ENCODE measurements at places on chromosomes 4 and X.

- DNase-seq = peak; percentile 73
Observed at GRCh38 chr4:119041951-119042560, 93.6 kb upstream of the MYOZ2 start.

DNA sequence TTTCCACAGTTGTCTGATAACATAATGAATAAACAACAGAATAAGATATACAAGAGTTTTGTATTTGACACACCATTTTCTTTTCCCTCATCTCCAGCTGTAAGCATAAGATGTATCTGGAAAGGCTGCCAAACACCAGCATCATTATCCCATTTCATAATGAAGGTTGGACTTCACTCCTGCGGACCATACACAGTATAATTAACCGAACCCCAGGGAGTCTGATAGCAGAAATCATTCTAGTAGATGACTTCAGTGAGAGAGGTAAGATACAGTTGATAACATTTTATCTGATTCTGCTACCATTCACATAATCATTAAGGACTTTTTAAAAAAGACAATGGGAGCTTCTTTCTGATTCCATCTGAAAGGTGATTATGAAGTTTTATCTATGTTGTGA is 535.2 kb downstream of the GALNTL6 start:
- no peak for DNase-seq

DNA sequence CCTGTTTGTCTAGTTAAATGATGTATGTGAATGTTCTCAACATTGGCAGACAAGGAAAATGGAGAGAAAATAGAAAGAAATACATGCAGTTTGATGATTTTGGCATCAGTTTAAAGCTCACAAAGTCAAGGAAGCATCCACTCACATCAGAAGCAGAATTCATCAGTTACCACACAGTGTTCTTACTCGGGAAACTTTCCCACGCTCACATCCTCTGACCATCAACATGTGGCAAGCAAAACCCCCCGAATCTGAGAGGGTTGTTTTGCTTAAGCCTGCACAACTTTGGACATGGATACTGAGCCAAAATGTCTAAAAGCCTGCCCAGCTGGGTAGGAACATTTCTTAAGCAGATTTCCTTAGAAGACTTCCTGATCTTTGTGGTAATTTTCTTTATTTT is 407.6 kb downstream of the ANKRD50 start:
- DNase-seq = no peak

GRCh38 chr4:16129336-16129735 is 45.5 kb upstream of the PROM1 start:
- DNase-seq = no peak

DNA sequence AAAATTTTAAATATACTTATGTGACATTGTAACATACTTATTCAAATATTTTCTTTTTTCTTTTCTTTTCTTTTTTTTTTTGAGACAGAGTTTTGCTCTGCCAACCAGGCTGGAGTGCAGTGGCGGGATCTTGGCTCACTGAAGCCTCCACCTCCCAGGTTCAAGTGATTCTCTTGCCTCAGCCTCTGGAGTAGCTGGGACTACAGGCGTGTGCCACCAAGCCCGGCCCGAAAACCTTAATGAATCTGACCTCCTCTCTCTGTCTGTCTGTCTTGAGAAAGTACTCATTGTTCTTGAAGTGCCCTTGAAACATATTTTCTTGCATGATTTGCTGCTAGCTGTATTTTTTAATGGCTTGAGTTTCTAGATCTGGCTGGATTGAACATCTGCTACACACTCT is 136.8 kb downstream of the ANAPC4 start:
- no peak for DNase-seq

- DNase-seq = no peak
Observed at GRCh38 chrX:70171624-70172023, 5.7 kb upstream of the DGAT2L6 start.

DNA sequence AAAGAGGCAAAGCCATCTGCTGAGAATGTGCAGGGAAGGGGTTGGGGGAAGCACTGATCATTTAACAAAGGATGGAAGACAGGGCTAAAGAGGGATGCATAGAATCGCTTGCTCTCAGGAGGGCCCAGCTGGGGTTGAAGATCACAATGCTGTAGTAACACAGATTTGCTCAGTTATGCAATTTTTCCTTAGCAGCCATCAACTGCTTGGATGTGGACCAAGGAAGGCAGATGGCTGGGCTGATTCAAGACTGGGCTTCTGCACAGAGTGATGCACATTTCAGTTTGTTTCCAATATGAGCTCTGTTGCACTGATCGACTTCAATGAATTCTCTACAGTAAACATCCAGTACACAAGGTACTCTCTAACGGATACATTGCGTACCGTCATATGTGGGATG is 127.8 kb upstream of the TBL1X start:
- no peak for DNase-seq

- peak; percentile 89 for DNase-seq
Observed at GRCh38 chrX:13092455-13092941, 48.1 kb upstream of the FAM9C start.

DNA sequence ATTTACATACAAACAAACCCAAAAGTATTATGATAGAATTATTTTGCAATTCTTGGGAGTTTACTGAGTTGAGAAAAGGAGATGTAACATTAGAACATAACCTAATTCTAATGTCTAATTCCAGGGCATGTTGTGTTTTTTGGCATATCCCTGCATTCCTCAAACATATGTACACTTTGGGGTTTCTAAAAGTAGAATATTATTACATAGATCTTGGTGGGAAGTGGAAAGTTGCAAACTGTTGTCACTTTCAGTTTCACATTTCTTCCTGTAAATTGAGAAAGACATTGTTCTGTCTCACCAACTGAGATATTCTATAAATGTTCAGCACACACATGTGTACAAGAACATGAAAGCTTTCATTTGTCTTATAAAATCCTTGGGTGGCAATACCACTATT is 24.4 kb upstream of the GBA3 start:
- no peak for DNase-seq

DNA sequence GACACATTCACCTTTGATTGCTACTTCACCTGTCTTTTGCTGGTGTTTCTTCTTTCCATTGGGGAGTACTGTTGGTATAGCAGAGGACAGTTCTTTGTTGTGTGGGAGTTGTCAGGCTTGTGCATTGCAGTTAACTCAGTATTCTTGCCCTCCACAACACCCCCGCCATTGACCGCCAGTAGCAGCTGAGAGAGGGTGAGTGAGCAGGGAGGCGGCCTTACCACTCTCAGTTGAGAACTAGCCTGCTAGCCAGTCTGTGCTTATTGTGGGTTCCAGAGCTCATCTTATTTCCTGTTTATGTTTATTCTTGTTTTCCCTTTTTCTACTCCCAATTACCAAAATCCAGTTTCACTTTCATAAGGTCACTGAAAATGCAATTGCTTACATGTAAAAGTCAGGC is 52.2 kb downstream of the STIM2 start:
- peak; percentile 28 for DNase-seq

DNA sequence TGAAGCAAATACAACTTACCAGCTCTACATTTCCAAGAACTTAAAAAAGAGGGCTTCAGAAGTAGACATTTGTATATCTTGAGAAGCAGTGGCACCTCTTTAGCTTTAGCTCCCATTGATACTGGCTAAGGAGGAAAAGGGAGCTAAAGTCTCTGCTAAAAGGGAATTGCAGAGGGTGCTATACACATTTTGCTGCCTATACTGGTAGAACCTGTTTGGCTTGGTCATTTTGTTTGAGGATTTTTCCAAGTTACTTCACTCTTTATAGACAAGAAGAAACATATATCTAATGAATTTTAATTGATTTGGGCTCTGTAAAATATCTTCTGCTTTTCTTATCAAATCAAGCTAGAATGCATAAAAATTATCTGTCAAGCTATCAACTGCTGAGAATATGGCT is 11.8 kb downstream of the PAPSS1 start:
- DNase-seq = no peak

DNA sequence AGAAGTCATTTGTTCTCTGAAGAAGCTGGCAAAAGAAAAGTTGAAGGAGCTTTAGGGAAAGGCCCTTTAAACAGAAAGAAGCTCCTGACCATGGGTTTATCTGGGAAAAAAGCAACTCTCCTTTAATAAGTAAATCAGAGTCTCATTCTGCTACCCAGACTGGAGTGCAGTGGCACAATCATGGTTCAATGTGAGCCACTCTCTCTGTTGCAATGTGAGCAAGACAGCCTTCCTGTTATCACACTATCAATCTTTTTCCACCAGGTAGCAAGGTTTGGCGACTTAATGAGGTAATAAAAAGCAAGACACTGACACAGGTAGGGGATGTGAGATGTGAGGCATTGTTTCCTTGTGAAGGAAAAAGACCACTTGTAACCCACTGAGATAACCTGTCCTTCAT is 111.3 kb downstream of the SYNPO2 start:
- no peak for DNase-seq

DNA sequence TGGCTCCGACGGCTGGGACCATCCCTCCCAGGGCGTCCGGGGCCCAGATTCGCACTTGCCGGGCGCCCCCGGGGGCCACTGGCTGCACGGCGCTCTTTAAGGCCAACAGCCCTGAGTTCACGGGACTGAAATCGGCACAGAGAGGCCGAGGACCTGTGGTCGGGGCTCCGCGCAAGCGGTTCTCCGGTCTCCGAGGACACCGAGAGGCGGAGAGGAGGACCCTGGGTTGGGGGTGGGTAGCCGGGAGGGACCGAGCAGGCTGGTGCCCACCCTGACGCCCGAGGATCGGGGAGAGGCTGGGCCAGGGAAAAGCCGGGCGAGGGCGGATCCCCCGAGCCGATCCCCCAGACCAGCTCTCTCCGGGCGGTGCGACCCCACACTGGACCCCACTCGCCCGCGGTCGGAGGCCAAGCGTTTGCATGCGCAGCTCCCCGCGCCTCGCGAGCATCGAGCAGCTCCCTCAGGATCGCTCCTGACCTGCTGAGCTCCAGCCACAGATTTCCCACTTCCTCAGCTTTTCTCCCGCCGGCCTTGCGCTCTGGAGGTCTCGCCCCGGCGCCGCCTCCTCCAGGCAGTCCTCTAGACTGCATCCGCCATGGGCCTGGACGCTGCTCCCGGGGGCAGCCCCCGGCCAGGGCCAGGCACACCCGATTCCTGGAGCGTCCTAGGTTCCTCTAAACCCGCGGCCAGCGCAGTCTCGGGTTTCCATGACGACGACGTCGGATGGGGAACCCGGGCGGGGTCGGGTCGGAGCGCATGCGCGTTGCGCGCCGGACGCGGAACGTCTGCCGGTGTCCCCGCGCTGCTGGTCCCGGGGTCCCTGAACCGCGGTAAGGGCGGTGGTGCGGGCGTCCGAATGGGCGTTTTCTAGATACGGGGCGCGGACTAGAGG is 17.6 kb upstream of the NAT8L start:
- DNase-seq = peak; percentile 88

DNA sequence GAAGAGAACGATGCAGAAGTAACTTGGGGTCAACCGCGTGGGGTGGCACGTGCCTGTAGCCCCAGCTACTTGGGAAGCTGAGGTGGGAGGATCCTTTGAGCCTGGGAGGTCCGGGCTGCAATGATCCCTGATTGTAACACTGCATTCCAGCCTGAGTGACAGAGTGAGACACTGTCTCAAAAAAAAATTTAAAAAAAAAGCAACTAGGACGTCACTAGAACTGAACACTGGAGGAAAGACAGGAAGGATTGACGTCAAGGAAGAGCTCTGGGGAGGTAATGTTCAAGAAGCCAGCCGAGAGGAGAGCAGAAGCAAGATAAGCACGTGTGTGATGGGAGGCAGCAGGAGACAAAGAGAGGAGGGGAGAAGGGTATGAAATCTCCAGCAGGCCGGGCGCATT is 28.7 kb downstream of the S100G start:
- no peak for DNase-seq

GRCh38 chr4:137668885-137669545 is 136.7 kb upstream of the PCDH18 start:
- no peak for DNase-seq

DNA sequence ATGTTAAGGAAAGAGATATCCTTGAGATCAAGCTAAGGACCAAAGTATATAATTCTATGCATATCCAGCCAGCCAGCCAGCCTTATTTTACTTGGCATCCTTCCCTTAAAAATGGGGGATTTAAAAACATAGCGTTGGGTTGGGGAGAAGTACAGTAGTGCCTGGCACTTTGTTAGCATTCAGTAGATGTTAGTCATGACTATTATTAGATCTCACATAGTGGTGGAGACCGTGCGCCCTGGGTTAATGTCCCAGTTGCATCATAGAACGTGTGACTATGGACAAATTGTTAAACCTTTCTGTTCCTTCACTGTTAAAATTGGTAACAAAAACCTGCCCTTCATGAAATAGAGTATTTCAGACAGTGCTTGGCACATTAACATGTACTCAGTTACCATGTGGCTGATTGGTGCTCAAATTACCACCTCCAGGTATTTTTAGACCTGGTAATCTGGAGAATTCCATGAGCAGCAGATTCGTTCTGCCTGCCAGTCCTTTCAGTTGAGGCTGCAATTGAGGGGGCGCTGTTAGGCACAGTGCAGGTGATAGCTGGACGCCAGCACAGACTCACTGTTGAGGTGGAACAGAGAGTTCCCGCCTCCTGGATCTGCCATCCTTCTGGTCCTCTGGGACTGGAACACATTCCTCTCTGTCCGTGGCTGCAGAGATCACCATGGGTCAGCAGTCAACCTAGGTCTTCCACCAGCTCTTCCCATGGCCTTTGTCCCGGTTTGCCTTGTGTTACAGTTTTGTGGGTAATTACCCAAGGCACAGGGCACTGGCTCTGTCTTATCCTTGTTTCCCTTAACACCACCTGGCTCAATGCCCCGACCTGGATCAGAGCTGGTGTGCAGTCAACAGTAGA is 31.7 kb downstream of the RBBP7 start:
- no peak for DNase-seq

- no peak for DNase-seq
Observed at GRCh38 chrX:111490688-111491087, 20.8 kb upstream of the SERTM2 start.

DNA sequence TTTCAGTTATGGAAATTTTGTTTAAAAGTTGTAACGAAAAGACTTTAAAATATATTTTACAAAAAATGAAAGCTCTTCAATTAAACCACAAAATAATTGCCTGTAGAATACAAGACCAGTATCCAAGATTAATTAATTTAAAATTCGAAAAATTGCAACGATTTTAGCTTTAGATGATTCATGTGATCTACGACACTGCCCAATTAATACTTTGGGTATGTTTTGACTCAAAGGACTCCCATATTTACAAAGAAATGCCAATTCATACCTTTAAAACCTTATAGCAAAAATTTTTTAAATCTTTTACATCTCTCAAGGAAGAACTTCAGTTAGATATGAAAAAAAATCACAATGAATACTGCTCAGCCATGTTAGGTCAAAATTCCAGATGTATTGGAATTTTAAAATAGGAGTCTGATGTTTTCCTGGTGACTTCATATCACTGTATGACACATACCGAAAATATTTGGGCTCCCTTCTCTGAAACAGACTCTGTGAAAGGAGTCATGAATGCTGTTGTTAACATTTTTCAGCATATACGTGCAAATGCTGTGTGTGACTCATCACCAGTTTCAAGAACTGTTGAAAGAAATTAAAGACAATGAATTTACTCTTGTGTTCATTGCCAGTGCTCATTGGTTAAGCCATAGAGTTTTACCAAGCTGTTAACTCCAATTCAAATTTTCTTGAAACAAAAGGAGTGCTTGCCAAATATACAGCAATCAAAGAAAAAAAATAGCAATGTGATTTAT is 13.8 kb upstream of the SMS start:
- no peak for DNase-seq
